ENCODE measurements at places on chromosomes 2 and 18.
A peak's percentile ranks its signal among the peaks of the same experiment; 100 is the strongest.

- peak; percentile 9 for DNase-seq
Measured at GRCh38 chr2:147275943-147276342, 568.9 kb upstream of the ACVR2A start.

DNA sequence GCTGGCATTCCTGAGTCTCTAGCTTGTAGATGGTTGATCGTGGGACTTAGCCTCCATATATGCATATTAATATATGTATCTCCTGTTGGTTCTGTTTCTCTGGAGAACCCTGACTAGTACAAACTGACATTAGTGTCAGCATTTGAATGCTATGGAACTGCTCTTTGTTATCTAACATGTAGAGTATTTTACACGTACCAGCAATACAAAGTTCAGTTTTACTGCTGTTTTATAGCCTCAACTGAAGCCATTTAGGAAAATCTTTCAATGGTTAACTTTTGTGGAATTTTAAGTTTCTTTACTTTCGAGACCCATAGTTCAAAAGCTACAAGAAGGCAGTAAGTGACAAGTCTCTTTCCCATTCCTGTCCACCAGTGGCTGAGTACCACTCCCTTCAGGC is 418.4 kb downstream of the NUP35 start:
- no peak for DNase-seq

DNA sequence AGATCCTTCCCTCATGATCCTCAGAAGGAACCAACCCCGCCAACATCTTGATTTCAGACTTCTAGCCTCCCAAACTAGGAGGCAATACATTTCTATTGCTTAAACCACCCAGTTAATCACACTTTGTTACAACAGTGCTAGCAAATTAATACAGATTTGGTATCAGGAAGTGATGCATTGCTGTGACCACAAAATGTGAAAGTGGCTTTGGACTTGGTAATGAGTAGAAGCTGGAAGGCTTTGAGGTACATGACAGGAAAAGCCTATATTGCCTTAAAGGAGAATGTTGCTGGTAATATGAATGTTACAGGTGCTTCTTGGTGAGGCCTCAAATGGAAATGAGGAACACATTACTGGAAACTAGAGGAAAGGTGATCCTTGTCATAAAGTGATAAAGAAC is 260.3 kb downstream of the SATB2 start:
- DNase-seq = no peak

- peak; percentile 52 for DNase-seq
Measured at GRCh38 chr2:26179446-26179913, 6.6 kb downstream of the GAREM2 start.

DNA sequence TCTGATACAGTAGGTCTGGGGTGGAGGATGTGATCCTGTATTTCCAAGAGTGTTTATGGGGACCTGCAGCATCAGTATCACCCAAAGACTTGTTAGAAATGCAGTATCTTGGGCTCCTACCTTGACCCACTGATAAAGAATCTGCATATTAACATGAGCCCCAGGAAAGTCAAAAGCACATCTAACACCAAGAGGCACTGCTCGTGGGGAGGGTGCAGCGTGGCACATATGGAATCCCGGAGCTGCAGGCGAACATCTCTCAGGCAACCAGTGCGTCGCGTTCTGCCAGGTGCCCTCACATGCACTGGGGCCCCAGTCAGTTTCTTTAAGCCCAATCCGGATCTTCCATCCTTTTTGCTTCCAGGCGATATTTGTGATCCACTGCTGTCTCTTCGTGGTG is 41.3 kb upstream of the ASB18 start:
- DNase-seq = no peak
